Kidney epithelial cell (primary cell): ENCODE measurements at places on chromosomes 7 and 10. TPM values are rescaled to one million over a fixed set of nuclear protein-coding genes. Genes with fewer than 3 reads are reported as not detected.

Gene SPAM1
- total RNA-seq = not detected in 2 replicates

GRCh38 chr10:47294057-47294456 lies 5.9 kb upstream of the GDF10 start:
- no peak for DNase-seq

DNA sequence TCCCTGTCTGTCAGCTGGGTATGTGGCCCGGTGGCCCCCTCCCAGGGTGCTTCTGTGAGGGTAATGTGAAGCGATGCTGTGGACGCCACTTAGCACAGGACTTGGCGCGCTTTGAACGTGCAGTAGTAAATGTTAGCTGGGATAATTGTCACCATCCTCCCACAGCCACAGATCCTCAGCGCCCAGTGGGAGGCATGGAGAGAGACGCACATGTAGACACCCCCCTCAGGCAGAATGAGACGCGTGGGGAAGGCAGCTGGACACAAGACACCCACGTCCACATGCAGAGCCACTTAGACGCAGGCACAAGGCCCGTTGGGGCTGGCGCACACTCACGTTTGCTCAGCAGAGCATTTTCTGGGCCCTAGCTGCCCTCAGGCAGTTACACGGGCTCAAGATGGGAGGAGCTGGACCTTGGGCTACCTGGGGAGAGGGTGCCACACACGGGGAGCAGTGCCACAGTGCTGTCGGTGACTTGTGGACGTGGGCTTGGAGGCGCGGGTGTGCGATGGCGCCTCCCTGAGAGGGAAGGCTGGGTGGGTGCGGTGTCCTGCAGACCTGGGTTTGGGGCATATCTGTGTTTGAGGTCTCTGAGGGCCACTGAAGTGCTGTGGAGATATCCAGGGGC lies 26.4 kb downstream of the ADCYAP1R1 start:
- no peak for DNase-seq

Gene ZNF746
- 24.2 and 30.3 TPM in 2 replicates for total RNA-seq

DNA sequence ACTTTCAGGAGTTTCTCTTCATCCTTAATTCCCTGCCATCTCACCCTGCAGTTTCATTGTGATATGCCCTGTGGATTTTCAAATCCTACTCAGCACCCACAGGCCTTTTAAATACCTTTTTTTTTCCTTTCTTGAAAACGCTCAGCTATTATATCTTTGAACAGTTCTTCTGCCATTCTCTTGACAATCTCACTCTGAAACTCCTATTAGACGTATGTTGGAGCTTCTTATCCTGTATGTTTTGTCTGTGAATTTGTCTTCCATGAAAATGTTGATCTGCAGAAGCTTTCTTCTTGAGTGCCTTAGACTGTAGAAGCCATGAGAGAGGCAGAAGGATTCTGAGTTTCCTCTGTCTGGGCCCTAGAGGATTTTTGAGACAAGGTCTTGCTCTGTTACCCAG lies 18.9 kb upstream of the YAE1 start:
- DNase-seq = no peak

- no peak for DNase-seq
Measured at GRCh38 chr10:129717816-129718547, 246.1 kb downstream of the EBF3 start.

Gene PHKG1
- total RNA-seq = 2.0 TPM in 1 of 2 replicates, not detected in the other

- DNase-seq = peak; percentile 73
Measured at GRCh38 chr7:101153969-101154692, at the start of gene AP1S1. TSS of gene AP1S1 (plus strand) at chr7:101154476. CDS start at chr7:101154515, 39 bp downstream.

- no peak for DNase-seq
Measured at GRCh38 chr7:33702514-33703054, 202.8 kb upstream of the BMPER start.

Gene CHRM2
- total RNA-seq = not detected in 2 replicates

GRCh38 chr10:33498391-33498891 lies 164.0 kb upstream of the NRP1 start:
- DNase-seq = no peak

- no peak for DNase-seq
Measured at GRCh38 chr7:100053215-100053614, 3.6 kb downstream of the ZSCAN21 start.

DNA sequence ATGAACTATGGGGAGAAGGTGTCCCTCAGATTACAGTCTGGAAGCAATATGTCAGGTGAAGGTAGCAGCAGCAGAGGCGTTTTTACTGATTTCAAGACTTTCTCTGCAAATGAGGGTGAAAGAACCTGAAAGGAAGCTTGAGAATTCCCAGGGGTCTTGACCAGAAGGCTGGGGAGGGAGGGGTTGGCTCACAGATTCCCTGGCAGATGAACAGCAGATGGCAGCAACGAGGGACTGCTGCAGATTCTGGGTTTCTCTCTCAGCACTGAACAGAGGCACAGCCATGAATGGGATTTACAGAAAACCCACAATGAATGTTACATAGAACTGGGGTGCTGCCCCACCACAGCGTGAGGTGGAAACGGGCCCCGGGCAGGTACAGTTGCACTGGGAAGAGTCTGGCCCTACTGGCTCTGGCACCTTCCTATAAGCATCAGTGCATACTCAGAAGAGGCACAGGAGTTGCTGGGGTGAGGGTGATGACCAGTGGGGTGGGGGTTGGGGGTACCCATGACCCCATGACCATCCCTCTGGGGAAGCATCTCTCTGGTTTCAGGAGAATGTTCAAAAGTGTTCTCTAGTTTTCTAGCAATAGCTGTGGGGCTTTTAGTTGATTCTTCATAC lies 317.8 kb downstream of the SH2D4B start:
- DNase-seq = no peak

GRCh38 chr10:109894516-109894915 lies 28.8 kb downstream of the XPNPEP1 start:
- no peak for DNase-seq

GRCh38 chr10:114188900-114189299 lies 9.7 kb downstream of the TDRD1 start:
- DNase-seq = no peak
